ENCODE measurements at places on chromosomes 1 and 21.

- H3K27ac ChIP-seq: peak overlapping the region; percentile 92
- H3K4me1 ChIP-seq: no peaks in the 10 kb centered on the region
- H3K27me3 ChIP-seq: no peaks in the 10 kb centered on the region
- no peak overlapping the region for H3K4me3 ChIP-seq
Measured at GRCh38 chr1:151611288-151611790, 511 bp upstream of the SNX27 start.

DNA sequence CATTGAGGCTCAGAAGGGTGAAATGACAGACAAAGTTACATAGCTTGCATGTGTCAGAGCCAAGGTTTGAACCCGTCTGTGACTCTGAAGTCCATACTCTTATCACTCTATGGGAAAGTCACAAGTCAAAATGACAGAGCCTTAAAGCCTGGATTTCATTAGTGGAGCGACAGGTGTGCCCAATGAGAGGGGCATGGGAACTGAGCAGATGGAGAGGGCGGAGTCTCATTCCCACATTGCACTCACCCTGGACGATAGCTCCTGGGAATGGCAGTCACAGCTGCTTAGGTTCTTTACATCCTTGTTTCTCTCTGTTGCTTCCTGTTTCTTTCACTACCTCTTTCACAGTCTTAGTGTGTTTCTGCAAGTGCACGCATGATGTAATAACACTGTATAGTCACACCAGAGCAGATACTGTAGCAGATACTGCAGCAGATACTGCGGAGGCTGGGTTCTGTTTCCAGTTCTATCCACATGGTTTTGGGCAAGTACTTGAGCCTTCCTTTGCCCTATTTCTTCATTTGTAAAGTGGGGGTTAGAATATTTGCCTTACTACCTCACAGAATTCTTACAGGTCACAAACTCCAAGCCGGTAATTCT, 127.2 kb downstream of the ZSCAN20 start:
- H3K4me1 ChIP-seq: no peaks in the 10 kb centered on the region
- no peak for DNase-seq
- H3K27ac ChIP-seq: no peak overlapping the region
- no peaks in the 10 kb centered on the region for H3K27me3 ChIP-seq
- H3K4me3 ChIP-seq: no peak overlapping the region

GRCh38 chr1:227744668-227745067, 9.4 kb downstream of the SNAP47 start:
- H3K27me3 ChIP-seq: no peaks in the 10 kb centered on the region
- H3K4me3 ChIP-seq: no peak overlapping the region

DNA sequence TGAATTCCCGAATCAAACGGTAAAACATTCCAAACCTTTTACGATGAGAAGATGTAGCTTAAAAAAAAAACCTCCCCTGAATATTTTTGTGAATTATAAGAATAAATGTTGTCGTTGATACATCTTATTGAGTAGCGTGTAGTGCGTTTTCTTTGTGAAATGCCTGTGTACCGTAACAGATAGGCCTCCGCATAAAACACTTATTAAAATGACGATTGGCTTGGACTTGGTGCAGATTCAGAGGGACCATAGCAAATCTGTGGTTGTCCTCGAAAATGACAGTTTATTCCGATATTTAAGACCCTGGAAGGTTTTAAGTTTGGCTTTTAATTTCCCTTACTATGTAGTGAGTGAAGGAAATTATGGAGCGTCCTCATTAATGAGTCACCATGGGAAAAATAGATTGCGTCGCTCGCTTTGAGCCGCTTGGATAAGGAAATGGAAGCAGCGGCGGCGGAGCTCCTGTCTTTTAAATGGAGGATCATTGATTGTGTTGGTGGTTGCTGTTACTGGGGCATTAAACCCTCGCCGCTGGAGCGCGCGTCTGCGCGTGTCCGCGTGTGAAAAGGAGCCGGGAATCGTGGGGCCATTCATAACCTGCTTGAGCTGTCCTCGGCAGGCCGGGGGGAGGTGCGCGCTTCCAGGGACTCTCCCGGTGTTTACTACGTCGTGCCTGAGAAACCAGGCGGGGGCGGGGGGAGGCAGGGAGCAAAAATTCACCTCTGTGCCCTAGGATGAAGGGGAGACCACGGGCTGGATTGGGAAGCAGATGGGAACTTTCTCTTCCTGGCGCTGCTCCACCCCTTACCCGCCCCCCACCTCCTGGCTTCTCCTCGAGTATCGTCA, 1.6 kb downstream of the SPEN start:
- peak overlapping the region; percentile 99 for H3K27ac ChIP-seq
- peak; percentile 83 for DNase-seq

- H3K4me3 ChIP-seq: no peak overlapping the region
- H3K27me3 ChIP-seq: no peaks in the 10 kb centered on the region
- no peak for DNase-seq
- H3K36me3 ChIP-seq: no peaks in the 10 kb centered on the region
- H3K27ac ChIP-seq: no peak overlapping the region
Measured at GRCh38 chr1:208437401-208437800, 193.2 kb upstream of the PLXNA2 start.

DNA sequence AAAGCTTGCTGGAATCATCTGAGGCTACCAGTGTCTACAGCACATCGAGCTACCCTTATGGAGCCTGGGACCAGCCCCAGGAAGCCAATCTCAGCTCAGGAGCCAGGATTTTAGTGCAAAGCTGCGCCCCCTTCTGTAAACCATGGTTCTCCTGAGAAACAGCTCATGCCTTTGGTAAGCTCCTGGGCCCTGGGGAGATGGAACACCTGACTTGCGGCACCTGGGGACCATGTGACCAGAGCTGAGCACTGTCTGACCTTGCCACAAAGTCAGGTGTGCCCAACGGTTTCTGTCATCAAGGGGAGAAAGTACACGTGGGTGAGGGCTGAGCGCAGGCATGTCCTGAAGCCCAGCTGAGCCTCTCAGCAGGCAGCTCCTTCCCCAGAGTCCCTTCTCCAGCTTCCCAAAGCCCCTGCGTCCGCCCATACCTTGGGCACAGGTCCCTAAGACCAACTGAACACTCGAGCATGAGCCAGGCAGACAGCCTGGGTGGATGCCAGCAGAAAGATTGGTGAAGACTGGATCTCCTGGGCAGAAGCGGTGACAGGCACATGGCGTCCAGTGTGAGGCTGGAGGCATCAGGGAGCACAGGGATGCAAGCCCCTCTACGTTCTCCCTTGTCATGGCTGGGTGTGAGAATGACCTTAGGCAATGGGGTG, 57.9 kb upstream of the TENT5B start:
- no peaks in the 10 kb centered on the region for H3K27me3 ChIP-seq
- no peak for DNase-seq
- H3K4me3 ChIP-seq: no peak overlapping the region
- no peak overlapping the region for H3K27ac ChIP-seq
- no peaks in the 10 kb centered on the region for H3K36me3 ChIP-seq

DNA sequence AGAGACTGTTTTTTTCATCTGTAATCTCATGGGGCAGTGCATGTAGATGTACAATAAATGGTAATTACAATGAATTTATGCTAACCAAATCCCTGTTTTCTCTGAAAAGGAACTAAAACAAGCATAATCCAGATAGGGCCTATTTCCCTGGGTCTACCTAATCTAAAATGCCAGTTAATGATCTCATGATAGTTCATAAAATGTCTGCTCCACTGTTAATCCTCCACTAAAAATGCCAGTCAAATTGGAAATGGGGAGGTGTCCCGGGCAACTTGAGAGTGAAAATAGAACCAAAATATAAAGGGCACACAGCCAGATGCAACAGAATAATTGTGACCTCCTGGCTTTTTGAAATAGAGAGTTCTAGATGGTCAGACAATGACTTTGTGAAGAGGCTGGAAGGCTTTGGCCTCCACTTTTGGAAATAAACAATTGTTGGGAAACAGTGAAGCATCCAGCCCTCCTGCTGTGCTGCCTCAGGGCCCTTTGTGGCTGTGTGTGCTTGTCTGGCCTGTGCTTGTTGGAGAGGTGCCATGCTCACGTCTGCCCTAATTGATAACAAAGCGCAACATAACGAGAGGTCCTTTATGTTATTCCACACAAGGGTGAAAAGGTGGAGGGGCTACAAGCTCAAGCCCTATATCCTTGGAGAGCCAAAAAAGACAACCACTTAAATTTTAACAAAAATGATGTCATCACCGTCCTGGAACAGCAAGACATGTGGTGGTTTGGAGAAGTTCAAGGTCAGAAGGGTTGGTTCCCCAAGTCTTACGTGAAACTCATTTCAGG, 97.7 kb downstream of the ATP5PO start:
- no peaks in the 10 kb centered on the region for H3K4me1 ChIP-seq
- H3K27me3 ChIP-seq: no peaks in the 10 kb centered on the region
- H3K27ac ChIP-seq: no peak overlapping the region
- H3K4me3 ChIP-seq: no peak overlapping the region
- H3K36me3 ChIP-seq: no peaks in the 10 kb centered on the region

GRCh38 chr1:153667439-153667838, 3.4 kb downstream of the ILF2 start:
- no peak for DNase-seq
- H3K4me3 ChIP-seq: no peak overlapping the region
- H3K27ac ChIP-seq: no peak overlapping the region
- no peaks in the 10 kb centered on the region for H3K27me3 ChIP-seq
- H3K36me3 ChIP-seq: no peaks in the 10 kb centered on the region
- peaks cover 9% of the 10 kb centered on the region for H3K4me1 ChIP-seq

DNA sequence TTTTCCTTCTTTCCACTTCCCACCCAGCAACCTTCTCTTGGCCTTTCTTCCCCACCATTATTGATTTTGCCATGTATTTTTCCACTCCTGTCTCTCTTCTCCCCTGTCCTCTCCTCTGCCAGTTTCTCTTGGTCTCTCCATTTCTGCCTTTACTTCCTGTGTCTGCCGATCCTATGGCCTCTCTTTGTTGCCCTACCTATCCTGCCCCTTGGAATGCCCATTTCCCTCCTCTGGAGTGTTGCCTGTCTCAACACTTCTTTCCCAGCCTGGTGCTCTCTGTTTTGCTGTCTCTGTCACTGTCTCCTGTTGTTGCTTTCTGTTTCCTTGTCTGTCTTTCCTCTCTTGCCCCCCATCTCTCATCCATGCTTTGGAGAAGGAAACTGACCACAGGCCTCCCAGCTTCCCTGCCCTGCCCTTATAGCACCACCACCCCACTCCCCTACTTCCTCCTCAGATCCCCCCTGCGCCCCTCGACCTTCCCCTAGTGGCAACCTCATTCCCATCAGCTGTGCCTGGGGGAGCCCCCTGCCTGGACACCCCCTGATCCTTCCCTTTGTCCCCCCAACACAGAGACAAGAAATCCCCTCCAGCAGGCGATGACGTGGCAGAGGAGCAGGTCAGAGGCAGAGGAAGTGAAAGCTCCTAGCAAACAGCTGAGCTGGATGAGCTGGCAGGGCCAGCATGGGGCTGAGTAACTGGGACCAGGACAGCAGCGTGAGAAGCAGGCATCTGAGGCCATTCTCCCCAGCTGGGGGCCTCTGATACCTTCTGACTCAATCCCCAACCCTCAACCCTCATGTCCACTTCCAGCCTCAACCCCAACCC, 6.6 kb upstream of the ETV3L start:
- no peak for DNase-seq
- H3K4me3 ChIP-seq: no peak overlapping the region
- H3K36me3 ChIP-seq: no peaks in the 10 kb centered on the region
- H3K27ac ChIP-seq: no peak overlapping the region

GRCh38 chr1:31396633-31397351, 16.2 kb upstream of the SERINC2 start:
- H3K27ac ChIP-seq: no peak overlapping the region
- H3K36me3 ChIP-seq: no peaks in the 10 kb centered on the region
- no peak for DNase-seq
- H3K4me3 ChIP-seq: no peak overlapping the region
- H3K27me3 ChIP-seq: no peaks in the 10 kb centered on the region

- no peaks in the 10 kb centered on the region for H3K4me1 ChIP-seq
- no peaks in the 10 kb centered on the region for H3K36me3 ChIP-seq
- no peak for DNase-seq
- H3K27me3 ChIP-seq: no peaks in the 10 kb centered on the region
- H3K27ac ChIP-seq: no peak overlapping the region
Measured at GRCh38 chr1:243598433-243598832, 251.6 kb downstream of the AKT3 start.

- H3K27ac ChIP-seq: no peak overlapping the region
- DNase-seq: no peak
- H3K4me1 ChIP-seq: no peaks in the 10 kb centered on the region
- H3K4me3 ChIP-seq: no peak overlapping the region
- no peaks in the 10 kb centered on the region for H3K36me3 ChIP-seq
Measured at GRCh38 chr1:180494370-180494769, 8.0 kb downstream of the ACBD6 start.

DNA sequence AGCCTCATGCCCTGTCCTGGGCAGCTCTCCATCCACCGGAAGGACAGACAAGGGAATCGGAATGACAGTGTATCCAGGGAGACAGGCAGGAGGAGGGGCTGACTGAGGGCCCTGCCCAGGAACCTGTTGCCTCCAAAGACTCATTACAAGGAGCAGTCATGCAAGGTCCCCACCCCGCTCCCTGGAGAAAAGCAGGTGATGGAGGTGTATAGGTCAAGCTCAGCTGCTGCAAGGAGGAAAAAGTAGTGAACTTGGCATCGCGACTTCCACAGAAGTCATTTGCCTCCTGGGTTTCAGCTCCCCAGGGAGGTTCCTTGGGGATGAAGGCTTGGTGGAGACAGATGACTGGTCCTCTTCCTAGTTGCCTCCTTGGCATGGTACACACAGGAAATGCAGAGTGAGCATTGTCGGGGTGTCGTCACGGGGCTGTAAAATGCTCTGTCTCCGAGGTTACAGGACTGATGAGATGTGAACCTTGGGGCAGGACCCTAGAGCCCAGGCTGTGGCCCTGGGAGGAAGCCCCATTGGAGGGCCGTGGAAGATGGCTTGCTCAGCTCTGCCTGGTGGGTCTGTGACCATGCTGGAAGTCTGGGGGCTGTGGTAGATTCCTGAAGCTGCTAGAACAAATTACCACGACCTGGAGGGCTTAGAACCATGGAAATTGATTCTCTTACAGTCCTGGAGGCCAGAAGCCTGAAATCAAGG, 219.6 kb upstream of the C1orf174 start:
- no peaks in the 10 kb centered on the region for H3K36me3 ChIP-seq
- DNase-seq: no peak
- H3K4me1 ChIP-seq: no peaks in the 10 kb centered on the region
- no peaks in the 10 kb centered on the region for H3K27me3 ChIP-seq
- H3K4me3 ChIP-seq: no peak overlapping the region

- H3K27ac ChIP-seq: no peak overlapping the region
- DNase-seq: no peak
- H3K36me3 ChIP-seq: no peaks in the 10 kb centered on the region
Measured at GRCh38 chr1:55478742-55479141, 263.6 kb upstream of the USP24 start.

- H3K27me3 ChIP-seq: no peaks in the 10 kb centered on the region
- H3K4me3 ChIP-seq: no peak overlapping the region
- no peak for DNase-seq
- no peaks in the 10 kb centered on the region for H3K36me3 ChIP-seq
- no peak overlapping the region for H3K27ac ChIP-seq
Measured at GRCh38 chr1:70627910-70628309, 216.8 kb downstream of the CTH start.

DNA sequence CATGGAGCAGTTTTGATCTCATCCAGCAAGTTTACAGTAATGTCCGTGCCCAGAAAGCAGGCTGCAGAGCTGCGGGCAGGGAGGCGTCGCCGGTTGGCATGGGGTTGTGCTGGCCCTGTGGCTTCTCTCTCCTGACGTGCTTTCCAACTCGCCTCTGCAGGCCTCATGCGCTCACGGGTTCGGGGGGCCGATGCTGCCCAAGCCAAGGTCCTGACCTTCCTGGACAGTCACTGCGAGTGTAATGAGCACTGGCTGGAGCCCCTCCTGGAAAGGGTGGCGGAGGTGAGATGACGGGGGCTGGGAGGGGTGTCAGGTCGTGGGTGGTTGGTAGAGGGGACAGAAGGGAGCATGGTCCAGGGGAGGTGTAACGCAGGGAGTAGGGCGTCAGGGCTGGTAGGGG, 176.1 kb downstream of the GALNT2 start:
- no peaks in the 10 kb centered on the region for H3K27me3 ChIP-seq
- H3K36me3 ChIP-seq: no peaks in the 10 kb centered on the region
- no peak for DNase-seq
- no peak overlapping the region for H3K27ac ChIP-seq
